ENCODE measurements at places on chromosomes 2 and 18. TPM values are rescaled to one million over a fixed set of nuclear protein-coding genes. Genes with fewer than 3 reads are reported as not detected.

- DNase-seq = peak; percentile 3
These were observed 28.9 kb upstream of the MTX2 start for GRCh38 chr2:176240301-176240700.

DNA sequence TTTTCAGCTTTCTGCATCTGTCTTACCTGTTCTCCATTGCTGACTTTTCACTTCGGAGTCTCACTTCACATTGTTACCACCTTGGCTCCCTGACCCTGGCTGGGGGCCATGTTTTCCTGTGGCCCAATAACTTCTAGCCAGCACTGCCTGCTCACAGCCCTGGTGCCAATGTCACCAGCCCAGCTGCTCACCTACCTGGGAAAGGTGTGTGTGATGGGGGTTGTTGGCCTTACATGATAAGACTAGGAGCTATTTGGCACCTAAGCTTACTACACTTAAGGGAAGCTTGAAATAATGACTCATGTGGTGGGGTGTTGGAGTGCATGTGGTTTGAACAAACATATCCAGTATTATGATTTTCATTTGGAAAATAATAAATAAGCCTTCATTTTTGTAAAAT lies 37.5 kb upstream of the PGAP1 start:
- DNase-seq = no peak

GRCh38 chr2:134582547-134582899 lies 136.3 kb downstream of the TMEM163 start:
- DNase-seq = no peak

The TBR1 gene
- under 0.01 TPM for total RNA-seq

The KYNU gene
- 0.64 TPM for total RNA-seq

- peak; percentile 46 for DNase-seq
These were observed 298.4 kb downstream of the EXOC6B start for GRCh38 chr2:72527424-72527823.

DNA sequence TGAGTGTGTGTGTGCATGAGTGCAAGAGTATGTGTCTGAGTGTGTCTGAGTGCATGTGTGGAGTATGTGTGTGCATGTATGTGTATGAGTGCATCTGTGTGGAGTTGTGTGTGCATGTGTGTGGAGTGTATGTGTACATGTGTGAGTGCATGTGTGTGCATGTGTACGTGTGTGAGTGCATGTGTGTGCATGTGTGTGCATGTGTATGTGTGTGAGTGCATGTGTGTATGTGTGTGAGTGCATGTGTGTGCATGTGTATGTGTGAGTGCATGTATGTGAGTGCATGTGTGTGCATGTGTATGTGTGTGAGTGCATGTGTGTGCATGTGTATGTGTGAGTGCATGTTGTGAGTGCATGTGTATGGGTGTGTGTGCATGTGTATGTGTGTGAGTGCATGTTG lies 23.7 kb downstream of the TOGARAM2 start:
- DNase-seq = no peak

The NGEF gene
- under 0.01 TPM for total RNA-seq

DNA sequence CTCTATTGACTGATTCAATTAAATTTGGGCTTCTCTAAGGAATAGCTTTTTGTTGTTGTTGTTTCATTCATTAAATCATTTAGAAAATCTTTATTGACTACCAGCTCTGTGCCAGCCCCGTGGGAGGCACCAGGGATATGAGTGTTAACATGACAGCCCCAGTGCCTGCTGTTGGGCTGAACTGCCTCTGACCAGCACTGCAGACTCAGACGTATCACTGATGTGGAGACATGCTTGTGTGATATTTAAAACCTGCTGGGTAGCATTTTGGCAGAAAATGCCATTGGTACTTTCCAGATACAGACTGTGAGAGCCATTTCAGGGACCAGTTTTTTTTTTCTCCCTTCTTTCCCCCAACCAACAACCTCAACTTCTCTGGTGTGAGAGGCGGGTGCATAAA lies 38.6 kb upstream of the KCNF1 start:
- no peak for DNase-seq

The PTRHD1 gene
- total RNA-seq = 27.4 TPM

DNA sequence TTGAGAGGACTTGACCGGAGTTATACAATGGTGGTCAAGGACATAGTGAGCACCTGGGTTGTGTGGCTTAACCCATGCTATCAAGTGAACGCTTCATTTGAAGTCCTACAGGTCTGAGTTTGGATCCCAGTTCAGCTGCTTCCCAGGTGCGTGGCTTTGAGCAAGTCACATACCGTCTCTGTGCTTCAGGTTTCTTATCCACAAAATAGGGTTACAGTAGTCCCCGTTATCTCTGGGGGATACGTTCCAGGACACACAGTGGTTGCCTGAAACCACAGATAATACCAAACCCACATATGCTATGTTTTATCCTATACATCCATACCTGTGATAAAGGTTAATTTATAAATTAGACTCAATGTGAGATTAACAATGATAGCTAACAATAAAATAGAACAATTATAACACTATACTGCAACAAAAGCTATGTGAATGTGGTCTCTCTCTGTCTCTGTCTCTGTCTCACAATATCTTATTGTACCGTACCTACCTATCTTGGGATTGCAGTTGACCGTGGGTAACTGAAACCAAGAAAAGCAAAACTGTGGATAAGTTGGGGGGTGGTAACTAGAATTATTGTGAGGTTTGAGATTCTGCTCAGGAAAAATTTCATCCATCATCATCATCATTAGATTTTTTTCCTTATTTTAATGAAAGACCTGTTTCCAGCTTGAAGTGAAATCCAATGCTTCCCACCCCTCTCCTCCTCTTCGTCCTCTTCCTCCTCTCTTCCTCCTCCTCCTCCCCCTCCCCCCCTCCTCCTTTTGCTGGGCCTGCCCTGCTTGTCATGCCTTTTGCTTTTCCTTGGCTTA lies 22.7 kb downstream of the LBH start:
- DNase-seq = no peak

DNA sequence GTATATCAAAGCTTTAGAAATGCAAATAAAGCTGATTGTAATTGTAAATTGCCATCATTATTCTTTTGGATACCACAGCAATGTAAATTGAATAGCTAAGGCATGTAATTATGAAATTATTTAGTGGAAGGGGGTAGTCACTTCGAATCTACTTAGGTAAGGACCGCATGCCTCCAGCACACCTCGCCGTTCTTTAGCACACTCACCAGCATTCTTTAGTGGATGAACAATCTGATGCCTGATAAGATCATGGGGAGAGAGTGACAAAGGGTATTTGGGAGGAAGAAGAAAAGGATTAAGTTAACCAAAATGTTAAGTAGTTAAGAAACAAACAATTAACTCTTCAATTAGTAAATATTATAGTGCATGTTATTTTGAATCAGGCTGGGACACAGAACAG lies 46.4 kb upstream of the DSC1 start:
- DNase-seq = no peak

GRCh38 chr18:23181547-23181946 lies 46.3 kb downstream of the CABLES1 start:
- DNase-seq = no peak

- DNase-seq = peak; percentile 15
These were observed 70.5 kb upstream of the NT5C1B start for GRCh38 chr2:18659915-18660314.

The CCDC85A gene
- 2.3 TPM for total RNA-seq

- DNase-seq = no peak
These were observed 206.1 kb upstream of the CDH7 start for GRCh38 chr18:65544701-65545100.

- DNase-seq = no peak
These were observed 158.8 kb upstream of the FBXO11 start for GRCh38 chr2:48065096-48065495.

GRCh38 chr2:26807788-26808460 lies 22.1 kb downstream of the CENPA start:
- peak; percentile 34 for DNase-seq

The SFTPB gene
- not detected for total RNA-seq

The LRRC30 gene
- total RNA-seq = not detected

DNA sequence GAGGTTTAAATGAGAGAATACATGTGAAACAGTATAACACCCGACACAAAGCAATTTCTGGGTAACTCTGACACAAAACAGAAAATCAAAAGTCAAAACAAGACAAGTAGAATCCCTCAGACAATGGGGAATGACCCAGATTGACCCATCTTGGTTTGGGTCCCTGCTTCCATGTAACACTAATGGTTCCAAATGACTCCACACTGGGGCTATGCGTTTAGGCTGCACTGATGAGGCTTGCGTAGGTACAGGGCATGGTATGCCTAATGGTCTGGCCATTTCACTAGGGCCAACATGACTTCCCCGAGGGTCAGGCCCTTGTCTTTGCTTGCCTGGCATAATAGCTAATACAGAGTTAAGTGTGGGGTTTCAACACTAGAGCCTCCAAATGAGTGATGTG lies 27.2 kb upstream of the NFE2L2 start:
- DNase-seq = no peak

DNA sequence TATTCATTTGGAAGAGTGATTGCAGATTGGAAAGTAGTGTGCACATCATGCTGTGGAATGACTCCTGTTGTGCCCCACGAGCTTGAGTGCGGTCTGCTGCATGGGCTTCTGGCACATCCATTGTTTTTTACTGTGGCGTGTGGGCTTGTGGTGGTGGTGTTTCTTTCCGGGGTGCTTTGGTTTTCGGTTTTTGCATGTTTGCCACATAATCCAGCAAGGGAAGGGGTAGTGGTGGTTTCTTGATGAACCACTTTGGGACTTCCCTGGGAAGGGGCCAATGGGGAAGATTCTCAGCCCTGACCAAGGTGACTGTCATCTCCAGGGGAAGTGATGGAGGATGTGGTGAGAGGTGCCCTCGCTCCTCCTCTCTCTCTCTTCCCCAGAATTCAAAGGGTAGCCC lies 57.0 kb downstream of the COA5 start:
- no peak for DNase-seq

GRCh38 chr2:204344119-204344518 lies 201.2 kb upstream of the PARD3B start:
- DNase-seq = no peak

The SPATA3 gene
- total RNA-seq = not detected

- DNase-seq = peak; percentile 57
These were observed 321.2 kb upstream of the FANCL start for GRCh38 chr2:58562276-58562675.

DNA sequence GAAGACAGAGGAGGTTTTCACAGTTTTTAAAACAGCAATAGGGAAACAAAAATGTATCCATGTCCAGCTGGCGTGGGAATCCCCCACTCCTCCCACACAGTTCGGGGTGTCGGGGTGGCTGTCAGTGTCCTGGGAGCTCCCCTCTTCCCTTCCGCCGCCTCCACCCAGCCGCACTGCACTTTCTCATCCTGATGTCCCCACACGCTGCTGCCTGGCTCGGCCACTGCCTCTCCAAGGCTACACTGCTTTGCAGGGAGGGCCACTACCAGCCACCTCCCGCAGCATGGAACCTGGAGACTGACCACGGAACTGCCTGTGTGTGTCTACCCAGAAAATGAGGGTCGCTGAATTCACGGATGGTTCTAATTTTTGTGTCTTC lies 138.7 kb upstream of the CTDP1 start:
- no peak for DNase-seq

DNA sequence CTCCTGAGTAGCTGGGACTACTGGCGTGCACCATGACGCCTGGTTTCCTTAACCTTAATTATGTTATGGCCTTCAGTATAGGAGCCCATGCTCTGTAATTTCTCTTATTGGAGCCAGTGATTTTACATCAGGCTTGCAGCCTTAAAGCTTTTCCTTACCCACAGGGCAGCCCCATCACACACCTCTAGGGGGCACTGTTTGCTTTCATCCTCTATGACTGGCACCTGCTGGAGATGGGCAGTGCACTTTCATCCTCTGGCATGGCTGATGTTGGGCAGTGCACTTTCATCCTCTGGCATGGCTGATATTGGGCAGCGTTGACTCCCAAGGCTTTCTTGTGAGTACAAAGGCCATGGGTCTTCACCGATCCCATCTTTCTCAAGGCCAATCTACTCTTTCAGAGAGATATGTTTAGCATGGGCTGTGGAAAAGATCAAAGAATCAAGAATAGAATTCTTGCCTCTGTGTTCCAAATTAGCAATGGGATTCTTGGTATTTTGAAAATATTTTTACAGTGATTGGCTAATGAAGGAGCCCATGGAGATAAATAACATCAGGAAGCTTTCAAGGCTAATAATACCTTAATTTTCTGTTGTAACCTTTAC lies 80.7 kb upstream of the MEX3C start:
- DNase-seq = no peak

DNA sequence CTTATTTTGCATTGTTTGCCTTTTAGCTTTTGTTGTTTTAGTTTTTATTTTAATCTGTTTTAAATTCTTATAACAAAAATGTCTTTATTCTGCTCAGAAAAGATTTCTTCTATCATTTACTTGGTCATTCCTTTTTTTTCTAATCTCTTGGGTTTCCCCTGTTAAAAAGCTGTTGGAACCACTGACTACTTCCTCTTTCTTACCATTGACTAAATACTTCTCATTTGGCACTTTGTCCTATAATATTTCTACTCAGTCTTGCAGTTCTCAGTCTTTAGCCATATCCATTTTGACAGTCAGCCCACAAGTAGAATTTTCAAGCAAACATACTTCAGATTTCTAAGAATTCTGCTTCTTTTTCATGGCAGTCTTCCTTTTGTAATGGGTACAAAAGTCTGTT lies 567.2 kb downstream of the SATB2 start:
- no peak for DNase-seq

DNA sequence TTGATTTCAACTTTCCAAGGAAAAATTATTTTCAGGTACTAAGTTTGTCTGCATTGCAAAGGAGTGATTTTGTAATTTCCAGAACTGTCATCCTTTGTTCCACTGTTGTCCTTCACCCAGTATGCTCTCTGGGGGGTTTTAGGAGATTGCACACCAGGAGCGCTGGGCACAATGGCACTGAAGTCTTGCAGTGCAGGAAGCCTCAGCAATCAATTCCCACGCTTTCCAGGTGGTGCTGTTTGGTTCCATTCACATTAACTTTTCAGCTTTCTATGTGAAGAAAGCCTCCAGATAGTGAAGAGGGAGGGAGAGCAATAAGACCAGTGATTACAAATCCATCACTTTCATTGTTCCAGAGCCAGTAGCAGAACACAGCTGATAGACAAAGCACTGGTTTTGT lies 344.0 kb upstream of the VWC2L start:
- no peak for DNase-seq

Data from fibroblast of villous mesenchyme (primary cell).